ENCODE measurements at places on chromosomes 2 and 18. TPM values are rescaled to one million over a fixed set of nuclear protein-coding genes. Genes with fewer than 3 reads are reported as not detected.

Gene CPSF3
- 37.9 TPM for total RNA-seq

Gene SPATA3
- total RNA-seq, result not detected

Gene STARD6
- total RNA-seq, result not detected

Gene CPO
- 0.47 TPM for total RNA-seq

Gene COLEC11
- 1.1 TPM for total RNA-seq

Gene GREB1L
- 0.23 TPM for total RNA-seq

Gene HNMT
- total RNA-seq, result 16.8 TPM

Gene CTNNA2
- total RNA-seq, result not detected

Gene ADAM23
- total RNA-seq, result 2.4 TPM

Gene HAAO
- 0.47 TPM for total RNA-seq

Gene NCL
- 251 TPM for total RNA-seq

Gene GPBAR1
- total RNA-seq, result not detected

Gene ZNF396
- total RNA-seq, result 1.6 TPM

Gene ZNF514
- total RNA-seq, result 7.9 TPM

Gene ST6GAL2
- 0.47 TPM for total RNA-seq

Gene UPP2
- not detected for total RNA-seq

Gene ZSCAN30
- total RNA-seq, result 17.0 TPM

Gene GDF7
- total RNA-seq, result under 0.01 TPM

Gene ANKRD36
- total RNA-seq, result 22.9 TPM

Gene SLC38A11
- total RNA-seq, result not detected

Gene MYO5B
- total RNA-seq, result 0.53 TPM

Gene VAPA
- 110 TPM for total RNA-seq

Gene CXCR1
- not detected for total RNA-seq

Gene HOXD9
- not detected for total RNA-seq

Gene SNORC
- 0.83 TPM for total RNA-seq

Gene ZSWIM2
- total RNA-seq, result not detected

Gene RAB17
- 0.45 TPM for total RNA-seq

Gene TM4SF20
- total RNA-seq, result 0.23 TPM

Gene LRRC30
- not detected for total RNA-seq

Gene ANO7
- total RNA-seq, result 0.12 TPM

Gene RIT2
- not detected for total RNA-seq

Gene CTAGE1
- not detected for total RNA-seq

Gene SAG
- total RNA-seq, result not detected

Gene IL36RN
- not detected for total RNA-seq

Gene DCAF17
- total RNA-seq, result 17.5 TPM

Gene FASTKD2
- total RNA-seq, result 39.9 TPM

Gene TBR1
- not detected for total RNA-seq

All from smooth muscle cell of the coronary artery (primary cell).